ENCODE measurements at places on chromosomes 5 and 9.
A peak's percentile ranks its signal among the peaks of the same experiment; 100 is the strongest.

DNA sequence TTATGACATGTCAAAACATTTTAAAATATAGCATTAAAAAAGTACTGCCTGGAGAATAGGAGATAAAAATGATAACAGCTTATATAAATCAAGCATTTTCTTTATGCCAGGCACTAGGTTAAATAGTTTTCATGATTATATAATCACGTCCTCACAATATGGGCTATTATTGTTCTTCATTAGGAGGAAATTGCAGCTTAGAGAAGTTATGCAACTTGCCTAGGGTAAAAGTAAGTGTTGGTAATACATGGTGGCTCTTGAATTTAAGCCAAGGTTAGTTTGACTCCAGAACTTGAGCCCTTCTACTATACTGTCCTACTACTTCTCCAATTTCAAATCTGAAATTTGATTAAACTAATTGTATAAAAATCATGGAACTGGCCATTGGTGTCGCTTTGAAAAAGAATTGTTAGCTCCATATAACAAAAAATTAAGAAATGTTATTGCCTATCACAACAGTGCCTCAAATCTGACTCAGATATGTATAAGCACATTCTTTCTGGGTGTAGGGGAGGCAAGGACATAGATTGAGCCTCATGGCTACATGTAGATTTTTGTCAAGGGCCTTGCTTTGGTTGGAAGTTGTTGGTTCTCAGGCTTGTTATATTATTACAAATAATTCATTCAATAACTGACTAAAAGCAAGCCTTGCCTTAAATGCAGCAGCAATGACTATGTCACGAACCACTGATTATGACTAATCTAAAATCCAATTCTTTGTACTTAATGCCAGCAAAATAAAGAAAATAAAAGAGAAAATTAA lies 223.5 kb upstream of the DAB2 start:
- no peak for DNase-seq

DNA sequence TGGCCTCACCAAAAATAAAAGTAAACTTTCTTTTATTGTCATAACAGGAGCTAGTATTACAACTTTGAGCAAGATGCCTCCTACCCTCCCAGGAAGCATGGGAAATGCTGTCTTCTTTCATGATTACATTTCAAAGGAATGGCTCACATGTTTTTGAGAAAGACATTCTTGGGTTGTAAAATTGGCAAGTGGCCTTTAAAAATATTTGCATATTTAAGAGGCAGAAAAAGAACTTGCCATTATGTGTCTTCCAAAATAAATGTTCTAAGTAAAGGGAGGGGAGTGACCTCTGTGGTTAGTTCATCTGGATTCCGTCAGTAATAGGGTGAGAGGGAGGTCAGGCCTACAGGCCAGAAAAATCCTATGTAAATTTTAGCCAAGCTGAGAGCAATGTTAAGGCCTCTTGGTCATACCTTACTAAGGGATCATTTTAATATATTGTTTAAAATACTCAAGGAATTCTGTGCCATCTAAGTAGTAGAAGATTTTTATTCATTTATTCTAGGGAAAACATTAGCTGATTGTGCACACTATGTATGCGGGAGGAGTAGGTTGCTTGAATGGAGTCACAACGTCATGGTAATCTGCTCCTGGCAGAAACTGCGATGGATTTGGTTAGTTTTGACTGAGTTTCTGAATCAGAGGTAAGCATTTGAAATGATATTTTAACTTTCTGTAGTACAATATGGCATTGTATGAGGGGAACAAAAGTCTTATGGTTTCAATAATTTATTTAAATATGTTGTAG lies 1485.7 kb upstream of the CDH9 start:
- DNase-seq, result no peak

DNA sequence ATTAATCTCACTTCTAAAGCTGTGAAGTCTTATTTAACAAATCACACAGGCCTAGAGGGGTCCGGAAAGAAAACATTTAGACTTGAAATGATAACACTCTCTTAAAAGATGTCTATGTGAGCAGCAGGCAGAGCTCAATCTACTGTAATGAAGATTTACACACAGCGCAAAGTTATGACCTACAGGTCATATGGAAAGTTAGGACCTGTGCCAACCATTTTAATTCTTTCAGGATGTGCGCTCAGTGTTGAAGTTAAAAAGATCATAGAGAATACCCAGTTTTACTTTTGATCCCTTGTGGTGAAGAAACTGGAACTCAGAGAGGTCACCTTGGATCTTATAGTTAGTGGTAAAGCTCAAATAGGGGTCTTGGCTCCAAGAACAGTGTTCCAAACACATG lies 3.1 kb upstream of the CREBRF start:
- DNase-seq, result no peak

DNA sequence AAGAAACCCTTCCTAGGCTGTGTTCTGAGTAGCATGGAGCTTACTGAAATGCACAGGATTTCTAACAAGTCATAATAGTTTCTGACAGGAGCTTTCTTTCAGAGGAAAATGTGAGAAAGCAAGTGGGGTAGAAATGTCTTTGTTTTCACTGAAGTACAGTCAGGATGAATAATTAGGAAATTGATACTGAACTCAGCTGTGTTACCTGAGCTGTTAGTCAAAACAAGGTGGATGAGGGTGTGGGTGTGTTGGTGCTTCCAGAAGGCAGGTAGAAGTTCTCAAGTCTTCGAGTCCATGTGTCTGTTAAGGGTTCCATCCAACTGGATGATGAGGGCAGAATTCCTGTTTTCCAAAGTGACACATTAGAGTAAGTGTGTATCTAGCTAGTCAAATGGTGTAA lies 122.4 kb downstream of the BASP1 start:
- no peak for DNase-seq

GRCh38 chr5:74639807-74640449 lies 600 bp downstream of the ENC1 start:
- no peak for DNase-seq

GRCh38 chr5:56299212-56299611 lies 66.1 kb upstream of the ANKRD55 start:
- DNase-seq, result no peak

GRCh38 chr5:81146031-81146430 lies 87.1 kb upstream of the CKMT2 start:
- DNase-seq, result no peak

DNA sequence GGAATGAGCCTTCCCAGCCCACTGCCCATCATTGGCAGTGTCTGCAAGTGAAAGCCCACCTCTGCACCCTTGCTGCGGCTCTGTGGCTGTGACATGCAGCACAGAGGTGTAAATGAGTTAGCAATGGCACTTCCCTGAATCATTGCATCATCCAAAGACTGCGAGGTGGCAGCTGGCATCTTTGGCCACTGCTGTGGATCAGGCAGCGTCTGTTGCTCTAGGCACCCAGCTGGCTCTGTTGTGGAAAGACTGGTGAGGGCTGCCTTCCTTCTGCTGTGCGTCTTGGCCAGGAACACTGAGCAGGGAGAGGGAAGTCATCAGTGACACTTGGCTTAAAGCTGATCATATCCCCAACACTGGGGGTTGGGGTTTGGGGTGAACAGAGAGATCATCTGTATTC lies 64.5 kb downstream of the MFAP3 start:
- peak; percentile 41 for DNase-seq

- no peak for DNase-seq
These were observed 235.8 kb downstream of the KCTD16 start for GRCh38 chr5:144406442-144406841.

DNA sequence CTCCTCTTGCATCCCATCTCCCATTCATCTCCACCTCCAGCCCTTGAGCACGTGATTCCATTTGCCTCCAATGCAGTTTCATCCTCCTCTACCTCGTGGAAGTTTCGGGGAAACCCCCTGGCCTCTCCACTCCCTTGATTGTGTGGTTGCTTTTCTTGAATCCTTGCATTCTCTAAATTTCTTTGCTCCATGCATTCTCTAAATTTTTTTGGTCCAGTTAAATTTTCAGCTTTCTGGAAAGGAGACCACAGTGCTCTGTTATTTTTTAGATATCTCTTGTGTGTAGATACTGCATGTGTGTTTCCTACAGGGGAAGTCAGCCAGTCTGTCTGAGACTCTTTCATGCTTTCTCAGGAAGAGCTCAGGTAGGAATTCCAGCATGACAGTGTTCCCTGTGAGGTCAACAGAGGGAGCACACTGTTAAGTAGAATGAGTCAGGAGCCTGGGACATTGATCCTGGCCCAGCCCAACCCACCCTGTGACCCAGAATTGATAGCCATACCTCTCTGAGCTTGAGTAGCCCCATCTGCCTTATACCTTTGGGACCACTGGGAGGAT lies 52.8 kb downstream of the AMBP start:
- DNase-seq, result peak; percentile 60

DNA sequence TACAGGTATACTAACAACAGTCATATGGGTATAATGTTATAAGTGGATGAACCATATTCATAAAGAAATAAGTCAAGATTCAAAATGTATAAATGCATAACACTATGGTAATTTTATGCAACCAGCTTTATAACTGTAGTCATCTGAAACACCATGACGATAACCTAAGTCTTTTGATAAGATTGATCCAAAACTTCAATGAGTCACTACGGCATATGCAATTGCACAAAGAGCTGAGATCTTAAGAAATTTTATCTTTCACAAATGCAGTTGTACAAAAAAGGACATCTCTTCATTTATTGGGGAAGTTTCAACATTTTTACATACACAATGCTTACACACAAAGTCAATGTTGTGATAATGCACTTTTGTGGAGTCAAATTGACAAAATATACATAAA lies 20.3 kb downstream of the FAM81B start:
- DNase-seq, result no peak

DNA sequence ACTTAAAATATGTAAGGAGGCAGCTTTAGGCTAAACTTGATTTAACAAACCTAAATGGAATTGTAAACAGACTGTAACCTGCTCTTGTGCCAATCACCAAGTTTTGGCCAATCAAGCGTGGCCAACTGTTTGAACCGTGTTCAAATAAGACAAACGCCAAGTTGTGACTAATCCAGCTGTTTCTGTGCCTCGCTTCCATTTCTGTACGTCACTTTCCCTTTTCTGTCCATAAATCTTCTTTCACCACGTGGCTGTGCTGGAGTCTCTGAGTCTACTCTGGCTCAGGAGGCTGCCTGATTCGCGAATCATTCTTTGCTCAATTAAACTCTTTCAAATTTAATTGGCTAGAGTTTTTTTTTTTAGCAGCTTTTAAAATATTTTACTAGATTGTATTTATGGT lies 71.3 kb downstream of the LIX1 start:
- DNase-seq, result no peak

- DNase-seq, result no peak
These were observed 128.7 kb downstream of the BRINP1 start for GRCh38 chr9:119240546-119240945.

DNA sequence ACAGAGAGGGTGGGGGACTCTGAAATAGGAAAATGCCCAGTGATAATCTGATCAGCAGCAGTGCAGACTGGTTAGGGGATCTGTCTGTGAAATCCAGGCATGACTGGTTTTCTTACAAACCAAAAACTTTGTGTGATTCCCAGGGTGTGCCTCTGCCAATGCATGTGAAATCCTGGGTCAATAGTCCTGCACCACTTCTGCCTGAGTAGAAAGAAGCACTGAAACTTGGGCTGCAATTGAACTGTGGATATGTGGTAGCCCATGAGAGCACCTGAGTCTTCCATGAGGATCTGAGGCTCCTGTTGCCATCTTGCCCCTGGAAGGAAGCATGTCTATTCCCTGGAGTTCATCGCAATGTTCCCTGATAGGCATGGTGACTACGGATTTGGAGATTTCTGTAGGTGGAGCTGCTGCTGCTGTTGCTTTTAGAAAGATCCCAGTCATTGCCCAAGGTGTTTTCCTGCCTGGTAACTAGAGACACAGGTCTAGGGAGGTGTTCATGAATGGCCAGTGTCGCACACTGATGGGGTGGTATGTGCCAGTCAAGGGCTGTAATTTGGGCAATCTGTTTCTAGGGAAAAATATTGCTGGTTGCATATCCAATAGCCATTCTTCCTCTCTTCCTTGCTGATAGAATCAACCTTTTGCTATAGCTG lies 146.7 kb downstream of the CARTPT start:
- no peak for DNase-seq

DNA sequence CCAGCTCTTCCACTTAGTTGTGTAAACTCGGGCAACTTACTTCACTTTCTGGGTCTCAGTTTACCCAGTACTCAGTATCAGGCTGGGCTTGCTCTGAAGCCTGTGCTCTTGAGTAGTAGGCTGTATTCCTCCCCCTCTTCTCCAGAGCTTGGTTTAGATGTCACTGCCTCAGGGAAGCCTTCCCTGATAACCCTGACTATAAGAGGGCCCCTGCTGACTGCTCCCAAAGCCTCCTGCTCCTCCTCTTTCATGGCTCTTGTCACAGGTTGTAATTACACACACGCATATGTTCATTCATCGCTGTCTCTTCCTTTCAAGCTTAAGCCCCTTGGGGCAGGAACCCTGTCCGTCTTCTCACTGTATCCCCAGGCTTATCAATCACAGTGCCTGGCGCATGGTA lies 140.2 kb downstream of the RGS3 start:
- DNase-seq, result no peak
